ENCODE measurements at places on chromosomes 5 and 9. TPM values are rescaled to one million over a fixed set of nuclear protein-coding genes. Genes with fewer than 3 reads are reported as not detected.

The SPTAN1 gene
- total RNA-seq = 229 TPM

The LMX1B gene
- total RNA-seq = not detected

The MYOT gene
- not detected for total RNA-seq

The PHF24 gene
- 0.17 TPM for total RNA-seq

The DMRTA1 gene
- 0.26 TPM for total RNA-seq

The ALDH7A1 gene
- 44.8 TPM for total RNA-seq

The HSPA4 gene
- 108 TPM for total RNA-seq
